ENCODE measurements at places on chromosomes 5 and 9. TPM values are rescaled to one million over a fixed set of nuclear protein-coding genes. Genes with fewer than 3 reads are reported as not detected.

DNA sequence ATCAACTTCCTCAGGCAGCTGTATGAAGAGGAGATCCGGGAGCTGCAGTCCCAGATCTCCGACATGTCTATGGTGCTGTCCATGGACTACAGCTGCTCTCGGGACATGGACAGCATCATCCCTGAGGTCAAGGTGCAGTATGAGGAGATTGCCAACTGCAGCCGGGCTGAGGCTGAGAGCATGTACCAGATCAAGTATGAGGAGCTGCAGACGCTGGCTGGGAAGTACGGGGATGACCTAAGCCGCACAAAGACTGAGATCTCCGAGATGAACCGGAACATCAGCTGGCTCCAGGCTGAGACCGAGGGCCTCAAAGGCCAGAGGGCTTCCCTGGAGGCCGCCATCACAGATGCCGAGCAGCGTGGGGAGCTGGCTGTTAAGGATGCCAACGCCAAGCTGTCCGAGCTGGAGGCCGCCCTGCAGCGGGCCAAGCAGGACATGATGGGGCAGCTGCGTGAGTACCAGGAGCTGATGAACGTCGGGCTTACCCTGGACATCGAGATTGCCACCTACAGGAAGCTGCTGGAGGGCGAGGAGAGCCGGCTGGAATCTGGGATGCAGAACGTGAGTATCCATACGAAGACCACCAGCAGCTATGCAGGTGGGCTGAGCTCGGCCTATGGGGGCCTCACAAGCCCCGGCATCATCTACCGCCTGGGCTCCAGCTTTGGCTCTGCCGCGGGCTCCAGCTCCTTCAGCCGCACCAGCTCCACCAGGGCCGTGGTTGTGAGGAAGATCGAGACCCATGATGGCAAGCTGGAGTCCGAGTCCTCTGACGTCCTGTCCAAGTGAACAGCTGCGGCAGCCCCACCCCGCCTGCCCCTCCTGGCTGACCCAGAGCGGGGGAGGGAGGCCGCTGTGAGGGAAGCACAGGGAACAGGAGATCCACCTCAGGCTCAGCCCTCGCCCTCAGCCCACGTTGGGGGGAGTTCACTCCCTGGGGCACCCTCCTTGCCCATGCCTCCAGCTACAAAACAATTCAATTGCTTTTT lies 84.0 kb downstream of the SEC61B start:
- no peak for DNase-seq

DNA sequence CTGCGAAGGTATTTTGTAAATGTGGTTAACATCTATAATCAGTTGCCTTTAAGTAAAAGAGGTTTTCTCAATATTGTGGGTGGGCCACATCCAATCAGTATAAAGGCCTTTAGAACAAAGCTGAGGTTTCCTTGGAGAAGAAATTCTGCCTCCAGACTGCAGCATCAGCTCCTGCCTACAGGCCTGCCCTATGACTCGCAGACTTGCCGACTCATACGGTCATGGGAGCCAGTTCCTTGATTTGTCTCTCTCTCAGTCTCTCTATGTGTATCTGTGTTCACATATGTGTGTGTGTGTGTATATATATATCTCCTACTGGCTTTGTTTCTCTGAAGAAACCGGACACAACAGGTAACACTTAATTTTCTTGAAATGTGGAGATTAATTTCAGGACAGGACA lies 45.3 kb downstream of the SLC36A1 start:
- DNase-seq = no peak

- DNase-seq = no peak
Measured at GRCh38 chr9:28888806-28889205, 1315.5 kb upstream of the C9orf72 start.

DNA sequence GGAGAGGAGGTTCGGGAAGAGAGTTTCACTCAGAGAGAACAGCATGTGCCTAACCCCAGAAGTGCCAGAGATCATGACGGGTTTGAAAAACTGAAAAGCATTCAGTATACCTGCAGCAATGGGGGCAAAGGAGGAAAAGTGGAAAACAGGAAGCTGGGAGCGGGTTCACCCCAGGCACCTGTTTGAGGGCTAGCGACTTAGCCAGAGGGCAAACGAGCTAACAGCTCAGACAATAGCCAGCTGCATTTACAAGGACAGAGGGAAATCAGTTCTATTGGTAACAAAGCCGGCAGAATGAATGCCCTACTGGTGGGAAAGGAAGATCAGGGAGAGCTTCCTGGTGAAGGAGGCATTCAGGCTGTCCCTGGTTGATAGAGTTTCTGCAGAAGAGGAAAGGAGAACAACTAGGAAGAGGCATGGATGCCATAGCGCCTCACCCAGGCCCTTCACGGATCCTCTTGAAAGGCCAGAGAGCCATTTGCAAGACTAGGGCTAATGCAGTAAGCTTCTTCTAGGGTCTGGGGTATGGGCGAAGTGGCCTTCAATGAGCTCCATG lies 141.7 kb upstream of the ADRA1B start:
- DNase-seq = no peak

DNA sequence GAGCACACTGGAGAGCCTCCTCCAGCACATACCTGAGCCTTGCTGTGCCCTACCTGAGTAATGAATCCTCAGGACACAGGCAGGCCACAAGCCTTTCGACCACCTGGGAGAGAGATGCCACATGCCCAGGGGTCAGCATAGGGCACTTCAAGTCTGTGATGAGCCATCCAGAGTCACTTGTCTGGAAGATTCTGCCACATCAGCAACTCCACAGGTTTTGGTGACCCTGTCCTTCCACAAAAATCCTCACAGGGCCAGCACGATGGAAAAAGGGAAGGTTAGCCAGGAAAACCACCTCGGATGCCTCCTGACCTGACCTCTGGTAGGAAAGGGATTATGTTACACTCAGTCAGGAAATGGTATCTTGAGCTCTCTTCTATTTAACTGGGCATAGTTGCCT lies 46.8 kb downstream of the FRMD3 start:
- no peak for DNase-seq

GRCh38 chr5:100827481-100827889 lies 75.6 kb downstream of the ST8SIA4 start:
- peak; percentile 40 for DNase-seq

- DNase-seq = no peak
Measured at GRCh38 chr5:160905285-160905684, 53.3 kb upstream of the ATP10B start.

DNA sequence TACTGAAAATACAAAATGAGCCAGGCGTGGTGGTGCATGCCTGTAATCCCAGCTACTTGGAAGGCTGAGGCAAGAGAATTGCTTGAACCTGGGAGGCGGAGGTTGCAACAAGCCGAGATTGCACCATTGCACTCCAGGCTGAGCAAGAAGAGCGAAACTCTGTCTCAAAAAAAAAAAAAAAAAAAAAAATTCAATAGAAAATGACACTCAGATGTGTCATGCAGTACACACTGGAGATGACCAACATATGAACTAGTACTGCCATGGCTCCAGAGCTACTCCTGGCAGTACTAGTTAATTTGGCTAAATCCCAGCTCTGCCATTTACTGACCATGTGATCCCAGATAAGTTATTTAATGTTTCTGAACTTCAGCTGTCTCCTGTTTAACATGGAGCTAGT lies 7.3 kb downstream of the ATOX1 start:
- no peak for DNase-seq

- DNase-seq = peak; percentile 29
Measured at GRCh38 chr9:38619556-38620447, 594 bp downstream of the ANKRD18A start.

- peak; percentile 51 for DNase-seq
Measured at GRCh38 chr9:21766096-21766495, 36.3 kb upstream of the MTAP start.

- no peak for DNase-seq
Measured at GRCh38 chr5:132056610-132057497, 3.6 kb upstream of the IL3 start.

- DNase-seq = no peak
Measured at GRCh38 chr5:94928891-94929290, 310.4 kb downstream of the SLF1 start.

DNA sequence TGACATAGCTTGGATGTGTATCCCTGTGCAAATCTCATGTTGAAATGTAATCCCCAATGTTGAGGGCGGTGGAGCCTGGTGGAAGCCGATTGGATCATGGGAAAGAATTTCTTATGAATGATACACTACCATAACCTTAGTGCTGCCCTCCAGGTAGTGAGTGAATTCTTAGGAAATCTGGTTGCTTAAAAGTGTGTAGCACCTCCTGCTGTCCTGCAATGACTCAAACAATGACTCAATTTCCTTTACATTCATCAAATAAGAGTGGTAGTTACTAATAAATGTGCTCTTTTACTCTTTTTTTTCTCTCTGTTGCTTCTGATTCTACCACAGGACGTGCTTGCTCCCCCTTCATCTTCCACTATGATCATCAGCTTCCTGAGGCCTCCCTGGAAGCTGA lies 1696.0 kb upstream of the CDH9 start:
- DNase-seq = peak; percentile 9

DNA sequence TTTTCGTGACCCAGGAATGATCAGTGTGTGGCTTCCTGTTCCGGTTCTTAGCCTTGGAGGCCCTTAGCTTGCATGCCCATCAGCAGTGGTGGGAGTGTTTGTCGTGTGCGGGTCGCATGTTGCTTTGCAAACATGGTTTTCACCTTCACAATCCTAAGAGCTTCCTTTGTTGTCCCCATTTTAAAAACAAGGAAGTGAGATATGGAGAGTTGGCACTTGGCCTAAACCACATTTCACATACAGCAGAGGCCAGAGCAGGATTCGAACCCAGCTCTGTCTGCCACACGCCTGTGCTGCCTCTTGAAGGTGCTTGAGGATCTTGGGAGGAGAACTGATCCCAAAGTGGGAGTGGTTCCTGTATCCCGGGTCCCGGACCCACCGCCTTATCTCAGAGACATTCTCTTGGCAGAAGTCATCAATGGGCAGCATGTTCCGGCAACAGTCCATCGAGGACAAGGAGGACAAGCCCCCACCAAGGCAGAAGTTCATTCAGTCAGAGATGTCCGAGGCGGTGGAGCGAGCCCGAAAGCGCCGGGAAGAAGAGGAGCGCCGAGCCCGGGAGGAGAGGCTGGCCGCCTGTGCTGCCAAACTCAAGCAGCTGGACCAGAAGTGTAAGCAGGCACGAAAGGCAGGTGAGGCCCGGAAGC lies 38.2 kb upstream of the POMT1 start:
- DNase-seq = no peak

The FNIP1 gene
- total RNA-seq = 22.1 TPM

The PALM2AKAP2 gene
- total RNA-seq = not detected

The GLDC gene
- not detected for total RNA-seq

The GLRA1 gene
- total RNA-seq = not detected

The INSL4 gene
- 0.20 TPM for total RNA-seq

The C5orf58 gene
- total RNA-seq = not detected

Measured in HT-29 (cell line).